Stomach (tissue), 19 donors: ENCODE measurements at places on chromosomes 4 and X. TPM values are rescaled to one million over a fixed set of nuclear protein-coding genes. Genes with fewer than 3 reads are reported as not detected.

RPL10 gene
- 783 TPM for total RNA-seq

GAR1 gene
- 3.8 TPM for total RNA-seq

DNA sequence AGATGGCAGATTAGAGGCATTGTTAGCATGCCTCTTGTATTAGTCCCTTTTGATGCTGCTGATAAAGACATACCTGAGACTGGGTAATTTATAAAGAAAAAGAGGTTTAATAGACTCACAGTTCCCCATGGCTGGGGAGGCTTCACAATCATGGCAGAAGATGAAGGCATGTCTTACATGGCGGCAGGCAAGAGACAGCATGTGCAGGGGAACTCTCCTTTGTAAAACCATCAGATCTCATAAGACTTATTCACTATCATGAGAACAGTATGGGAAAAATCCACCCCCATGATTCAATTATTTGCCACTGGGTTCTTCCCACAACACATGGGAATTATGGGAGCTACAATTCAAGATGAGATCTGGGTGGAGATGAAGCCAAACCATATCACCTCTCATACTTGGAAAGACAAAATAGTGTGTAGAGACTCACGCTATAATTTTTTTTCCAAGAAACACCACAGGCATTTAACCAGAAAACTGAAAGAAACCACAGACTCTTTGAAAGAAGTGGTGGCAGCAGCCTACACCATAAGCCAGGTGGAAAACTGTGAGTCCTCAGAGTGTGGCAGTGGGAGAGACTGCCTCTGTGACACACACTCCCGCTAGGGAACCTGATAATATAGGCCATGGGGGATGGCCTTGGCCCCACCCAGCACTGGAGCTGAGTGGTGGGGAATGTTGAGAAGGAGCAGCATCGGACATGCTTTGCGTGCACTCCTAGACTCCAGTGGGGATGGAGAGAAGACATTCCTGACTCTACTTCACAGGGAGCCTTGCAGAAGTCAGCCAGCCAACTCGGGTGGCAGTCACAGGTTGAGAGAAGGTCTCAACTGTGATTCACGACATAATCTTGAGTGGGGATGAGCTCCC, 51.5 kb downstream of the SLC2A9 start:
- H3K27me3 ChIP-seq = no peaks in the 10 kb centered on the region
- H3K4me1 ChIP-seq = no peaks in the 10 kb centered on the region
- no peak overlapping the region for H3K4me3 ChIP-seq
- no peaks in the 10 kb centered on the region for H3K36me3 ChIP-seq

PDE5A gene
- total RNA-seq = 10.7 TPM

- no peaks in the 10 kb centered on the region for H3K4me1 ChIP-seq
- H3K27ac ChIP-seq = no peak overlapping the region
- H3K27me3 ChIP-seq = no peaks in the 10 kb centered on the region
- no peak overlapping the region for H3K4me3 ChIP-seq
- no peaks in the 10 kb centered on the region for H3K36me3 ChIP-seq
These were observed 227.2 kb downstream of the SPCS3 start for GRCh38 chr4:176546975-176547374.

ENPP6 gene
- total RNA-seq = not detected
